ENCODE measurements at places on chromosomes 12 and 14.

- peak; percentile 92 for DNase-seq
These were observed 34.9 kb downstream of the KRT80 start for GRCh38 chr12:52156757-52157565.

- DNase-seq: peak; percentile 76
These were observed 2.2 kb downstream of the IRF2BPL start for GRCh38 chr14:77026166-77026929.

- peak; percentile 56 for DNase-seq
These were observed 982 bp downstream of the RBMS2 start for GRCh38 chr12:56522411-56523193.

DNA sequence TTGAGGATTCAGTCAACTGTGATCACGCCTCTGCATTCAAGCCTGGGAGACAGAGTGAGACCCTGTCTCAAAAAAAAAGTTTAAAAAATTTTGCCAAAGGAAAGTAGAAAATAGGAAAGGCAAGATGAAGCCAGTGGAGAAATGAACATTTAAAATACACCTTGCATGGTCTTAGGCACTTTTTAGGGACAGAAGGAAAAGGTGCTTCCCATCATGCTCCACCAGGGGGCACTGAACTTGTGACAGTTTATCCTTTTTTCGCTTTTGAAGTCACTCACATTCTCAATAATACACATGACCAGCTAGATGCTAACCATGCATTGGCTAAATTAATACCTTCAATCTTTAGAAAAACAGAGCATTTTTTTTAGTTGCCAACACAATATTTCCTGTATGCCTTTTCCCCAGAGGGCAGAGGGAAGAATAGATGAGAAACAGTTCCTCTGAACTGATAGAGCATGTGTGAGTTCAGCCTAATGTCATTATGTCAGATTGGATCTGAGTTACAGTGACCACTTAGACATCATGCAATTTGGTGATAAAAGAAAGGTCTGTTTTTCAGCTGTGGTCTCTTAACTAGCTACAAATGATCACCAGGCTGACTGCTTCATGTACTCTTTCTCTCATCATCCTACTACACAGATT lies 221.8 kb upstream of the SSTR1 start:
- DNase-seq: peak; percentile 70

DNA sequence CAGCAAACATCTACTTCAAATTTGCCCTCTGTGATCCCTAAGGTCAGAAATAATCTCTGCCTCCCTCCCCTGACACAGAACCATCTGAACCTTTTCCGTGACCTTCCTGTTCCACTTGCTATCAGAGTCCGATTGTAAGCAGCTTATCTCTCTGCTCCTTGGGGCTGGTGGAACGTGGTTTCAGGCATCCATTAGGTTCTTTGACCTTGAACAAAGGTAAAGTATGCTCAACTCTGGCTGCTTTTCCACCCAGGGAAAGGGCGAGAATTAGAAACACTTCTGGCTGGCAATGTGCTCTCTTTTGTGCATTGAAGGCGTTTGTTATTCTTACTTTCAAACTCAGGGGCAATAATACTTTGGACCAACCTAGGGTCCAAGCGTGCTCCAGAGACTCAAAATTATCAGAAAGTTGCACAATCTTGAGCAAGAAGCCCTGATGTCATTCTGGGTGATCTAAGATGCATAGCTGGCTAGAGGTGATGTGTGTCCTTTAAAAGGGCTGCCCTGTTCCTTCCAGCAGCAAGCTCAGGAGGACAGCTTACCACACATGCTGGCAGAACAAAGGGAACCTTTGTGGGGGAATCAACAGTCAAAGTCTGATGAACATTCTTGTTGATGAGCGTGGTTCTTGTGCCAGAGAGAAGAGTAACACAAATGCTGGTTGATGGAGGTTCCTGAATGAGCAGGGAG lies 29.8 kb downstream of the ADGRD1 start:
- DNase-seq: no peak

- peak; percentile 80 for DNase-seq
These were observed 651 bp downstream of the TMEM117 start for GRCh38 chr12:43836475-43836989.

DNA sequence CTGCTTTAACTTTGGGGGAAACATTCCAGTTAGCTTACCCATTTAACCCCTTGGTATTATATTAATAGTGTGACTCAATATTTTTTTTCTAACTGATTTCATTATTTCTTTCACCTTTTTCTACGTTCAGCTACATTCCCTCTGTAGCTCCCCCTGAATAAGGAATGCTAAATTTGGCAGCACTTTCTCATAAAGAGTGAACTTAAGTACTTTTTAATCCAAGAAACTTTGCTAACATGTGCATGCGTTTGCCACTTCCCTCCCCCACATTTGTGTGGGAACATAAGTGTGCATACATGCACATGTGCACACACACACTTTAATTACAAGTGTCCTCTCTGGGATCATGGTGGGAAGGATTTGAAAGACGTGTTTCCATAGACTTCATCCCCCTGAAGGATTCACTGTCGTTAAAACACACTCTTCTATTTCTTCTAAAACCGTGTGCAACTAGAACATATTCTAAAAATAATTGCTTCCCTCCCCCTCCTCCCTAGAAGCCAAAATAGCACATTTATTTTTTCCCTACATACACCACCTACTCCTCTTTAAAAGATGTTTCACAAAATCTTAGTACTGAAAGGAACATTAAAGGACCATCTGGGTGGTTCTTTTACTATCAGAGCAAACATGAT lies 142.6 kb downstream of the PPM1H start:
- no peak for DNase-seq

GRCh38 chr14:99686557-99687283 lies 2.6 kb downstream of the CYP46A1 start:
- DNase-seq: no peak

DNA sequence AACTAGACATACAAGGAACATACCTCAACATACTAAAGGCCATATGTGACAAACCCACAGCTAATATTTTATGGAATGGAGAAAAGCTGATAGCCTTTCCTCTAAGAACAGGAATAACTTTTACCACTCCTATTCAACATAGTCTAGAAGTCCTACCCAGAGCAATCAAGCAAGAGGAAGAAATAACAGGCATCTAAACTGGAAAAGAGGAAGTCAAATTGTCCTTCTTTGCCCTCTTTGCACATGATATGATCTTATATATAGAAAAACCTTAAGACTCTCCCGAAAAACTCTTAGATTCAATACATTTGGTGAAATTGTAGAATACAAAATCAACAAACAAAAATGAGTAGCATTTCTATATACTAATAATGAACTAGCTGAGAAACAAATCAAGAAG lies 110.0 kb downstream of the ATP23 start:
- DNase-seq: no peak

- no peak for DNase-seq
These were observed 13.1 kb upstream of the ITGA5 start for GRCh38 chr12:54431911-54432814.

GRCh38 chr12:64682572-64683277 lies 72.4 kb downstream of the RASSF3 start:
- peak; percentile 52 for DNase-seq

DNA sequence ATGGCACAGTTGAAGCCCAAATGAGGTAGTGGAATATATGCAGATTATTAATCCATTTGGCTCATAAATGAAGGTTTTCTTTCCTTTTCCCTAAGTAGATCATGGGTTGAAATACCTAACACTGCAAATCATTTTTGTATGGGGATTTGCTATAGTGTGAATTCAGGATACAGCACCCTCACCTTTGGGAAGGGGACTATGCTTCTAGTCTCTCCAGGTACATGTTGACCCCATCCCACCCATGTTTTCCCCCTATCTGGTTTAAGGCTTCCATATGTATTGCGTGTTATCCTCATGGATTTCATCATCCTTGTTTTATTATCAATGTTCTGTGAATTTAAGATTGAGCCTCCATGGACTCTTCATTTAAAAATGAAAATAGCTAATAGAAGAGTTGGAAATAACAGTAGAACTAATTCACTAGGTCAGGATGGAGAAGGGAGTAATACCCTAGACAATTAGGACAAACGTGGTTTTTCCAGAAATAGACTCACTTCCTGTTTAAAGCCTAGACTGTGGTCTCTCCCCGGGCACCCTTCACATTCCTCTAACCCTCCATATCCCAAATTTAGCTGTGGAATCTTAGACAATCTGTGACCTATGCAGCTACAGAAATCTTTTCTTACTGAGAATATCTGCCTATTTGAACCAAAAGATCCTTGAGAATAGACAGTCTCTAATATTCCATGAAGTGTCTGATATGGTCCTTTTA lies 56.5 kb downstream of the DAD1 start:
- DNase-seq: no peak

DNA sequence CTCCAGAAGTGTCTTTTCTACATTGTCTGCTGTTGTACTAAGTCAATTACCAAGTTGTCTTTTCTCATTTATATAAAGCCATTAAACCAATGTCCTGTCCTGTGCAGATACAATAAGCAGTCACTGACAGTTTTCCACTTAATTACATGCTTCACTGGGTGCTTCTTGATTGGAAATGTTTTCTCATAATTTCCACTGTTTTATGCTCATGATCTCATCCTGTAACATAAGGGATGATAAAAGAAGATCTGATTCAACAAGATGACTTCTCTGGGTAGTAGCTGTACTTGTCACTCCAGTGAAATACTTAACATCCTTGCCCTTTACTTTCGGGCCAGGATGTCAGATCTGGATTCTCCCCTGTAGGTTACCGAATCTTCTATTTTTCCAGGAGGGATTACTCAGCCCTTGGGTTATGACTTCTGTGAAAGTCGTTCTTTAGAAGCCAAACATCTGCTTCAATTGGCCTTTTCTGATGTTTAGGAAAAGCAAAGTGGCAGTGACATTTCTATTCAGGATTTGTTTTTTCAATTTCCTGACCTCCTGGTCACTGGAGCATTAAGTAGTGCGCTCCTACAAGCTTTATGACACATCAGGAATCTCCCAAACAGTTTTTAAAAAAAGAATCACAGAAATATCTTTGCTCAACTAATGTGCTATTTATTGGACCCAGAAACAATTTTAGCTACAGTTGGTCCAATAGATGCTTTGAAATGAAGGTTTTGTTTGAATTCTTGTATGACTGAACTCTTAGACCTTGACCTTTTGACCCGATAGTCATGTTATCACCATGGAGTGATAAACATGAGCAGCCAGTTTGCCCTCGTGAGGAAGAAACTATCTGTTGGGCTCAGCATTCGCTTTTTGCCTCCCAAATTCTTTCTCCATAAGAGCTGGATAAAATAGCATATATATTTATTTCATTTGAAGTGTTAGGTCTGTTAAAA lies 234.5 kb upstream of the SSTR1 start:
- peak; percentile 80 for DNase-seq

- peak; percentile 72 for DNase-seq
These were observed 15.2 kb downstream of the RASSF3 start for GRCh38 chr12:64625243-64626077.

DNA sequence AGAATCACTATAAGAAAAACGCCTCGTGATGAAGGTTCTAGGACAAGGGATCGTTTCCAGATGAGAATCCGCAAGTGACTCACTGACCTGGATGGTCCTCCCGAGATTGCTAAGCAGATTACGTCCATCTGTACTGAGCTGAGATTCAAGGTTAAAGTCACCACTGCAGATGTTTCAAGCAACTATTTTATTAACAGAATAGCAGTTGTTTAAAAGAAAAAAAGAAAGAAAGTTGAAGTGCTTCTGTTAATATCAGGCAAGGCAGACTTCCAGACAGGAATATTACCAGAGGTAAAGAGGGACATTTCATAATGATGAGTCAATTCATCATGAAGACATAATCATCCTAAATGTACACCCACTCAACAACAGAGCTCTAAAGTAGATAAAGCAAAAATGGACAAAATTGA lies 17.9 kb downstream of the PXN start:
- no peak for DNase-seq

GRCh38 chr14:82387699-82388098 lies 854.0 kb upstream of the SEL1L start:
- DNase-seq: no peak

GRCh38 chr12:6819106-6820030 lies 2.3 kb upstream of the GPR162 start:
- DNase-seq: peak; percentile 50

- DNase-seq: no peak
These were observed 36.6 kb downstream of the TC2N start for GRCh38 chr14:91830777-91831176.

GRCh38 chr14:69354383-69355153 lies 43.5 kb downstream of the ERH start:
- no peak for DNase-seq

DNA sequence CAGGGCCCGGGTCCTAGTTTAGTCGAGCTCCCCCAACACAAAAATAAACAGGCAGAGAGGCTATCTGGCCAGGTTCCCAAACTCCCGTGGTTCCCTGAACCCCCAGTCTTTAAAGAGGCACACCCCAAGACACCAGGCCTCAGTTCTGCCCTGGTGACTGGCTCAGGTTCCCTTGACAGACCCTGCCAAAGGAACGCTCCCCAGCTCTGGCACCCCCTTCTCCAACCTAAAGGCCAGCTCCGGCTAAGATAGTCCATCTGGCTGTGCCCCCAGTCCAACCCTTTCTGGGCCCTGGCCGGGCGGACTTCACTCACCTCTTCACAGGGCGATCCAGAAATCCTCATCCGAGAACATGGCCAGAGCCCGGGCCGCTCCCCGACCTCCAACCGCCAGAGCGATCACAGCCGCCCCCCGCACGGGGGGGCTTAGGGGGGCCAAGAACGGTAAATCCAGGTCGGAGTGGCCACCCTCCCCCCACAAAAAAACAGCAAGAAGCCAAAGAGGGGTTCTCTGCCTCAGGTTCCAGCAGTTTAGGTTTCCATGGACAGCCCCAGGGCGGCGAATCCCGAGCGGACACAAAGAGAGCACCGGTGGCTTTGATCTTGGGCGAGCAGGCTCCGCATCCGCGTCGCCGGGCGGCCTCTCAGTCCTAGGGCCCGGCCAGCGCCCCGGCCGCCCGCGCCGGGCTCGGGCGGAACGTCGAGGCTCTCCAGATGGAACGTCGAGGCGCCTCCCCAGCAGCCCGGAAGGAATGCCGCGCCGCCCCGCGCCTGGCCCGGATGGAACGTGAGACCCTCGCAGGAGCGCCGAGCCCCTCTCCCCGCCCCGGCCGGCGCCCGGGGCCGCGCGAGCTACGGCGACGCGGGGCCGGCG lies 1.1 kb downstream of the KMT2D start:
- no peak for DNase-seq

- DNase-seq: no peak
These were observed 23.1 kb upstream of the C12orf42 start for GRCh38 chr12:103518899-103519298.

- peak; percentile 15 for DNase-seq
These were observed 84.7 kb upstream of the FERMT2 start for GRCh38 chr14:53035336-53036210.

DNA sequence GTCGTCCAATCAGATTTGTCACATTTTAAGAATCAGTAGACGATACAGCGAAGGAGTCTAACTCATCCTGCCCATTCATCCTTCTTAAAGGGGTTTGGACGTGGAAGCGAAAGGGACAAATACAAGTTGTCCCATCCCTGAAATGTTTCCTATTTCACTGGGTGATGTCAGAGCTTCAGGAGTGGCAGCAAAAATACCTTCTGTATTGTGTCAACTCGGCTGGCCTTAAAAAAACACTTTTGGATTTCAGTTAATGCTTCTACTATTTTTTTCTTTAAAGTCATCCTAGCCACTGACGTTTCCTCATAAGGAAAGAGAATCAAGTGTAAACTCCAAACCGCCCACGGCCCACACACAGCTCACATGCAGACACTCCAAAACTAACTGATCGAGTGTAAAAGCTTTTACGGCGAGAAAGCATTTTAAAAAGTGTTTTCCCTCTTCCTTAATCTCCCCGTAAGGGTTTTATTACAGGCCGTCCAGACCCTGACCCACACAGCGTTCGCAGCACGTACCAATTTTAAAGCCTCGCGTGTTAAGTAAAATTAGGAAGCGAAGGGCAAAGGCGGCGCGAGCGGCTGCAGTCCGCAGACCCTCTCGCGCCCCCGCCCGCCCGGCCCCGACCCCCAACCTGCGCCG lies 593 bp downstream of the CFL2 start:
- peak; percentile 83 for DNase-seq

- no peak for DNase-seq
These were observed 1076.7 kb downstream of the TMTC2 start for GRCh38 chr12:83763425-83763824.
